Calu3 (cell line): ENCODE measurements at places on chromosomes 1 and 21.

- peak; percentile 21 for DNase-seq
Observed at GRCh38 chr1:65792669-65793358, at the start of gene PDE4B. Gene PDE4B (plus strand): TSS chr1:65792895.

- no peak for DNase-seq
Observed at GRCh38 chr1:1975535-1975934, 28.1 kb downstream of the CFAP74 start.

GRCh38 chr1:233102341-233102740 is 151.9 kb downstream of the NTPCR start:
- DNase-seq: no peak

DNA sequence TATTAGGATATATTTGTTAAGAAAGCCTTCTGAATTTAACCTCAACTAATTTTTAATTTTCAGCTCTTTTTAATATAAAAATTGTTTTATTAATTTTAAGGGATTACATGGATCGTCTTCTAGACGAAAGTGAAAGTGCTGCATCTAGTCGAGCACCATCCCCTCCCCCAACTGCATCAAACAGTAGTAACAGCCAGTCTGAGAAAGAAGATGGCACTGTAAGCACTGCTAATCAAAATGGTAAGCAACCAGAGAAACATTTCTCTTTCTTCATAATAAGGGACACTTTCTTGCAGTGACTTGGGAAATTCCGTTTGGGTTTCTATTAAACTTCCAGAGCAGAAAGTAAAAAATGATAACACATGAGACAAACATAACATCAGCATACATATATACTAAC is 56.9 kb downstream of the MIER1 start:
- no peak for DNase-seq

DNA sequence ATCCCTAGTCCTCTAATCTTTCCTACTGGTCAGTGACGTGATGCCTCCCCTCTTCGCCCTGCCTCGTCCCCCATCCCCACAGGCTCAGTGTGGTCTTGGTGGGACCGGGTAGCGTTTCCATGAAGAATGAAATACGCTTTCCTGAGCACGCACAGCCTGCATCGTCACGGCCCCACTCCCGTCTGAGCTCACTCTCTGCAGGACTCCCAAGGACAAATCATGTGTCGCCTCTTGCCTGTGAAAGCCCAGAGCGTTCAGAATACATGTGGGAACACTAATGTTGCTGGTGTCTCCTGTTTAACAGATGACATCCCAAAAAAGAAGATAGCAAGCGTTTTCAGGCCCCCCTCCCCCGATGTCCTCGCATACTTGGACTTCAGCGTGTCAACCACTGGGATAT is 49.2 kb downstream of the S100B start:
- DNase-seq: no peak

DNA sequence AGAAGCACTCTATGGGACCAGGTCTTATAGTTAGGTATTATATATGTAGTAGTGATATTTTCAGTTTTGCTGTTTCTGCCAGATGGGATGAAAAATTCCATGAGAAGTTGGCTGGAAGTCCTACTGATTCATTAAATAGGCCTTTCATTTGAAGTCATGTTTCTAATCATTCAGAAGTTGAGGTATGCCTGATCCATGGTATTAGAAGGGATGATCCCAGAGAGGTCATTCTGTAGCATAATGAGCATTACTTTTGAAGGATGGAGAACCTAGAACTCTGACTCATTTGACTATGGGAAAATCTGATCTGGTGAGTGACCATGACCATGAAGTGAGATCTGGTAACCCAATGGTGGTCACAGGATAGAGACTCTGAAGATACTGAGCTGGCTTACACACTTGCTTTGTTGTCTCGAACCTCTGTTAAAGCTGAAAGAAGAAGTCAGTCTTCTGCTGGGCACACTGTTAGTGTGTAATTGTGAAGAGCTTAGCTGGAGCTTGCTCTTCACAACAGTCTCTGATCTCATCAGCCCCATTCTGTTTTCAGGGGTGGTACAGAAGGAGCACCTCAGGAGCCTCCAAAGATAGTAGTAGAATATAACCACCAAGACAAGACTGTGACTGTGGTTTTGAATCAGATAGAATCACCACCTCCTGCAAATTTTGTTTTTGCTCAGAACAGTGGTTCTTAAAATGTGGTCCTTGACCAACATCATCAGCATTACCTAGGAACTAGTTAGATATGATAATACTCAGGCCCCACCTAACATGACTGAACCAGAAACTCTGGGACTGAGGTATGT is 9.0 kb downstream of the MGST3 start:
- no peak for DNase-seq

- DNase-seq: no peak
Observed at GRCh38 chr21:31133243-31133830, 95.1 kb upstream of the KRTAP19-8 start.

GRCh38 chr21:25556091-25556490 is 51.2 kb downstream of the MRPL39 start:
- no peak for DNase-seq

GRCh38 chr21:46216132-46216747 is 12.3 kb downstream of the LSS start:
- DNase-seq: no peak

DNA sequence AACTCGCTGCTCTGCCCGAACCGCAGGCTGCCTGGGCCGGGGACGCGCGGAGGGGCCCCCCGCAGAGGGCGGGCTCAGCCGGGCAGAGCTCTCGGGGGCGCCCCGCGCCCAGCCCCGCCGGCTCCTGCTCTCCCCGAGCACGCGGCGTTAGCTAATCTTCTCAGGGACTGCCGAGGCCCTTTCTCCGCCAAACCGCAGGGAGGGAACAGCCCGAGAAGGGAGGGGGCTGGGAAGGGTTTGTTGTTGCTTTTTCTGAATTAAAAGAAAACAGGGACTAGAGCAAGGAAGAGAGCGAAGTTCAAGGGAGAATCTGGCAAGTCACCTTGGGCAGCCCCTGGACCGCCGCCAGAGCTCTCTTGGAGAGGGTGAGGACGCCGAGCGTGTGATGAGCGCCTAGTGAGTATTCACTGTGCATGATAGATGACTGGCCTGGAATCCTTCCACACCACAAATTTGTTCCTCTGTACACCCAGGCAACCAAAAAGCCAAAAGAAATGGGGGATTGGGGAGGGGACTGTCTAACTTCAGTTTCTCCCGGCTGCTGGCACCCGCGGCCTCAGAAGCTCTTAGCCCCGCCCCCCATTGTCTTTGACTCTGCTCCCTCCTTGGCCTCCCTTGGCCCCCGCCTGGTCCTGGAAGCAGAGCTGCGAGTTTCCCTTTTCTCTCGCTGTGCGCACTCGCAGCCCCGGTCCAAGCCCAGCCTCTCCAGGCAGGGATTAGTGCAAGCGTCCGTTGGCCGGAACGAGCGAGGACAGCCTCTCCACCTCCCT is 19.7 kb upstream of the LMX1A start:
- peak; percentile 54 for DNase-seq

DNA sequence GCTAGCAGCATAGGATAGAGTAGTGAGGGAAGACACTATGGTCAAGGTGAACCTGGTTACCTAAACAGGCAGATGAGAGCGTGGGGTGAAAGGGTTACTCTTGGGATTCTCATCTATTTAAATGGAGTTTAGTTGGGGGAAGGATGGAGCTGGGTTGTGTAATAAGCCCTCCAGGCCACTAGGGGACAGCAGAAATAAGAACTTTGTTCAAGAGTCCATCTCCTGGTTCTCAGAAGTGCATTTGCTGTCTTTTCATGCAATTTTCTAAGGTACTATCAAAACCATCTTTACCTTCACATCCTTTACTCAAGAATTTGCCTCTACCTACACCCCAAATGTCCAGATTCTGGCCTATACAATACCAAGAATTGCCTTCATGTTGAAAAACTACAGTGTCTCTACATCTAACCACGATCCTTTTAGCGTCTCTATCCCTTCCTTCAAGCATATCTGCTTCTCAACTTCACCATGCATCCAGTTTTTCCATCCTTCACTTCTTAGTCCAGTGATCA is 28.0 kb downstream of the SLAMF1 start:
- DNase-seq: no peak

GRCh38 chr1:165439330-165439729 is 5.6 kb downstream of the RXRG start:
- no peak for DNase-seq

DNA sequence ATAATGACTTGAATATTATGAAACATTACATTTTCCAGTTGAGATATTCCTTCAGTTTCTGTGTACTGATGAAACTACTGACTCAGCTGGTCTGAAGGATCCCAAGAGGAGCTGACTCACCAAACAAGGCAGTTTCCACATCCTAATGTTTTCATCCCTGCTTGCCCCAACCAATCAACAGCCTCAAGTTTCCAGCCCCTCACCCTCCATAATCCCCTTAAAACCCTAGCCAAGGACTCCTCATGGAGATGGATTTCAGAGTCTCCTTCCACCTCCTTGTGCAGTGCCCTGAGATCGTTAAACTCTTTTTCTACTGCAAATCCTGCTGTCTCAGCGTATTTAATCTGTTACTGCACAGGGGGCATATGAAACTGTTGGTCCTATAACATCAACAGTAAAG is 83.1 kb upstream of the HAO2 start:
- DNase-seq: no peak

DNA sequence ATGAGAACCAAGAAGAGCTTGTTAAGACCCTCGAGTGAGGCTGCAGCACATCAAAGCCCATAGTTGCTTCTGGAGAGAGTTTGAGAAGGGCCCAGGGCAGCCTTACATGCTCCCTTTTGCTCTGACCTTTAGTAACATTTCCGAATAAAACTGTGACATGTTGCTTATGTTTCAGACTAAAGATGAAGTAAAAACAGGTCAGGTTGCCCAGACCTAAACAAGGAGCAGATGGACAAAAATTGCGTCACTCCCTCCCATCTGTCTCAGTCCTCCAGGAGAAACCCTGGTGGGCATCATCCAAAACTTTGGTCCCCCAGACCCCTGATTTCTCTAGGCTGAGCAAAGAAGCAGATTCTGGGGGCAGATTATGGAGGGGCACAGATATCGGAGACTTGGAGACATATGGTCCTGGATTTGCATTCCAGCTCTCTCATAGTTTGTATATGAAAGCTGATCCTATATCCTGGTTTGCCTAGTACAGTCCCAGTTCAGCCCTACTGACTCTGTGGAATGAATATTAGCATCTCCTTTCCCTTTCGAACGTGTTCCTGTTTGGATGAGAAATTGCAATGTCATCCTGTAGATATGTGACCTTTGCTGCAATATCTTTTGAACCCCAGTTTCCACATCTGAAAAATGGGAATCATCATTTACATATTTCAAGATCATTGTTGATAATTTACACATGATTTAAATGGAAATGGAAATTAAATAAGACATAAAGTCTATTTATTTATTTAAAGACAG is 304.9 kb upstream of the USP24 start:
- DNase-seq: no peak

DNA sequence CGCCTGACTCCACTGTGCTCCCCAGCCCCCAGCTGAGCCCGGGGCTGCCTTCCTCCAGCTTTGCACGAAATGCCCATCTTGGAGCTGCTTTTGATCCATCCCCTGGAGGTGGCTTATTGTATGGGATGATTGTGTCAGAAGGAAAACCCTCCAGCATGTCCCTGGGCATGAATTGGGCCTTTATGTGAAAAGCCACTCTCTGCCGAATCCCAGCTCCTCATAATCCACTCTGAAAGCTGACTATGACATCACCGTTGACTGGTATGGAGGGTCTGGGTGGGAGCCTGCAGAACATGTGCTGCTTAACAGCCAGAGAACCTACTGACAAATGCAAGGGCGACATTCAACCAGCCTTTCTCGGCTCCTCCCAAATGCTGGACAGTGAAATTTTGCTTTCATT is 74.6 kb downstream of the NENF start:
- DNase-seq: no peak

GRCh38 chr1:26785611-26786436 is 1.9 kb upstream of the PIGV start:
- DNase-seq: no peak

GRCh38 chr1:152774875-152775274 is at the start of gene LCE1F:
Gene LCE1F (plus strand): TSS chr1:152775140. CDS start chr1:152776372, 1,232 bp downstream.
- DNase-seq: no peak

DNA sequence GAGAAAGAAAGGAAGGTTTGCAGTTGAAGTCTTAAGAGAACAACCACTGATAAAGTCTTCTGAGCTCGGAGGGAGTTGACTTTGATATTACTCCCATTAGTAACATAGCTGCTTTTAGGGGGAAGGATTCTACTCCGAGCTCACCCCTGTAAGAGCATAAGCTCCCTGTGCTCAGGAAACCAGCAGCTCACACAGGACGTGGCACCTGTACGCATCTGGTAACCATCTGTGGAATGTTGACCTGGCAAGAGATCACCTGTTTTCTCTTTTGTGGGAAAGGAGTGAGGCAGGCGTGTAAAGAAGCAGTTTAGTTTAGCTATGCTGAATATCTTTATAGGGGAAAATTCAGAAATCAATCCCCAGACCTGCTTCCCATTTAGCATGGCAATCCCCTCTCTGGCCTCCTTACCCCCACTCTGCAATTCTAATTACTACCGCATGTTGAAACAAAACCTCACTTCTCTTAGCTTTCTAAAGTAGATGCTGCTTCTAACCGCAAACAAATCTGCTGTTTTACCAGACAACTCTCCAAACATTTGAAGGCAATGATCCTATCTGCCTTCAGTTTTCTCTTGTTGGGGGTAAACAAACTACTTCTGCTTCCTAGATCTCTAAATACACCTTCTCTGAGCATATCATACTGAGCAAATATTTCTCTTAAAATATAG is 121.8 kb upstream of the KCNK1 start:
- no peak for DNase-seq

GRCh38 chr1:16243936-16244649 is 7.1 kb upstream of the CPLANE2 start:
- peak; percentile 71 for DNase-seq

DNA sequence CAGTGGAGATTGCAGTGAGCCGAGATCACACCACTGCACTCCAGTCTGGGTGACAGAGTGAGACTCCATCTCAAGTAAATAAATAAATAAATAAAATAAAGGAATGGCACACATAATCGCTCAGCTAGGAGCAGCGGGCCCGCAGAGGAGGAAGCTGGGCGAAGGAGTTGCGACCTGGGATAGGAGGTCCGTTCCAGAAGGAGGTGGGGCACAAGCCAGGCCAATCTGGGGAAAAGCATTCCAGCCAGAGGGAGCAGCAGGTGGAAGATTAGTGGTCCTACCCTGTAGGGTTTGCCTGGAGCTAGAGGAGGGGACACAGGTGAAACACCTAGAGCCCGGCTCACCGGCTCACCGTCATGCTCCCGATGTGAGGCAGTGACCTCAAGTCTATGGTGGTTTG is 40.3 kb upstream of the CASZ1 start:
- no peak for DNase-seq

DNA sequence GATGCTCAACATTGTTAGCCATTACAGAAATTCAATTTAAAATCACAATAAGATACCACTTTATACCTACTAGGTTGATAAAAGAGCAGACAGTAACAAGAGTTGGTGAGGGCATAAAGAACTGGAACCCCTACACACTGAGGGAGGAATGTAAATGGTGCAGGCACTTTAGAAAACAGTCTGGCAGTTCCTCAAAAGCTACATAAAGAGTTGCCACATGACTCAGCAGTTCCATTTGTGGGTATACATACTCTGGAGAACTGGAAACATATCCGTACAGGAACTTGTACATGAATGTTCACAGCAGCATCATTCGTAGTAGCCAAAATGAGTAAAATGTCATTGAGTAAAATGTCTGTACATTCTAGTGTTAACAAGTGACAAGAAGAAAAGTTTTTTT is 17.0 kb downstream of the NSL1 start:
- no peak for DNase-seq
